ENCODE measurements at places on chromosomes 6 and 20.

DNA sequence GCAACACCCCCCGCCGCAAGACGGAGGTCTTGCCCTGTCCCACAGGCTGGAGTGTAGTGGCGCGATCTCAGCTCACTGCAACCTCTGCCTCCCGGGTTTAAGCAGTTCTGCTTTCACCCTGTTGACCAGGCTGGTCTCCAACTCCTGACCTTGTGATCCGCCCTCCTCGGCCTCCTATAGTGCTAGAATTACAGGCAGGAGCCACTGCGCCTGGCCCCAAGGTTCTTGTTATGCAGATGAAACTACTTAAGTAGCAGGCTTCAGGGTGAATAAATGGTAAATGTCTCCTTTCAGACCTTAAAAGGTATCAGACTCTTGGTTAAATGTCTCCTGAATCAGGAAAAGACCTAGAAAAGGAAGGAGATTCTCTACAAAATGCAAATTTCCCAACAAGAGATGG, 95.4 kb upstream of the TMEM181 start:
- DNase-seq: no peak

GRCh38 chr6:167576828-167577503, 249.7 kb upstream of the AFDN start:
- DNase-seq: no peak

DNA sequence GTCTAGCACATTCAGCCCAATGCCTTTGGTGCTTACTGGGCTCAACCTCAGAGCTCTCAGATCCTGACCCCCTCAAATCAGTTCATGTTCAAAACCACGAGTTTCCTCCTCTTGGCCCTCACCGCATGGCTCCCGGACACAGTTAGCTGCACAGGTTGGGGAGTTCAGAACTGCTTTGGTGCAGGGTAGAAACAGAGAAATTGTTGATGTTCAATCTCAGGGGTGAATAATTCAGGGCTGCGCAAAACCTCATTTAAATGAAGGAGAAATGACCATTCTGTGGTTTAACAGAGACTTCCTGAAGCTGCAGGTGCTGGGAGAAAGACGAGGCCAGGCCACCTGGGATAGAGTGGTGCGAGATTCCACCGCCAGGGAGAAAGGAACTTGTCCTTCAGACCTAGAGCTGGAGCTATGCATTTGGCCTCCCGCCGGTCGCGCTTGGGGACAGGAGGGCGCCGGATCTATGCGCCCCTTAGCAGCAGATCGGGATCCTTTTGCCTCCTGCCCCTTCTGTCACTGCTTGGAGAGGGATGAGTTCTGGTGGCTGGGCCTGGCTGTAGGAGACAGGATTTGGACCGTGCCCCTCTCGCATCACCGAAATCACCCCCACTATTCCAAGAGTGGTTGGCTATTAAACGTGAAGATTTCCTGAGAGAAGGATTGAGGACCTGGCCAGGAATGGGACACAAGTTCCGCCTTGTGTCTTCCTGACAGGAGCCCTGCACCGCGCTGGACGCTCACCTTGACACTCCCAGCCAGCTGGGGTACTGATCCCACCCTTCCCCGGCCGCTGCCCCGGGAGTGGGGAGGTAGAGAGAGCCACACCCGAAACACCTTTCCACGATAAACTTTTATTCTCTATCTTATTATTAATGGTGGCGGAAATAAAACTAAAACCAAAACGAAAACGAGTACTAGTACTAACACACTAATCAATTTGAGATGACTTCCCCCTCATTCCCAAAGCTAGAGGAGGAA, 767 bp upstream of the PAX1 start:
- no peak for DNase-seq

DNA sequence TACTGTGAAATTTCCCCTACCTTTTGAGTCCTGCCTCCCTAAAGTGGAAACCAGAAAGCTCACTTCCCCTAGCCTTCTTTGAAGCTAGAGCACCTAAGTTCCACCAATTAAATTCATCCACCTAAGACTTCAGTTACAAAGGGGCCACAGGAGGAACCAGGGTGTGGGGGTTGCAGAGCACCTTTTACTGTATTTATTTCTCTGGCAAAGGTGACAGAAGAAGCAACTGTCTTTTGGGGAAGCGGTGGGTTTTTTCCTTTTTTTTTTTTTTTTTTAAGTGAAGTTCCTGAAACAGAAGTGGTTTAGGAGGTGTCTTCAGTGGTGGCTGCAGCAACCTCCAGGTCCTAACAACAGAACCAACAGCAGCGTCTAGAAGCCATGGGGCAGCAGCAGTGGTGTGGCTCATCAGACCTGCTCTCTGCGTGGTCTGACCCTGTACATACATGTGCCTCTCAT, 13.1 kb downstream of the PSMB9 start:
- DNase-seq: no peak

DNA sequence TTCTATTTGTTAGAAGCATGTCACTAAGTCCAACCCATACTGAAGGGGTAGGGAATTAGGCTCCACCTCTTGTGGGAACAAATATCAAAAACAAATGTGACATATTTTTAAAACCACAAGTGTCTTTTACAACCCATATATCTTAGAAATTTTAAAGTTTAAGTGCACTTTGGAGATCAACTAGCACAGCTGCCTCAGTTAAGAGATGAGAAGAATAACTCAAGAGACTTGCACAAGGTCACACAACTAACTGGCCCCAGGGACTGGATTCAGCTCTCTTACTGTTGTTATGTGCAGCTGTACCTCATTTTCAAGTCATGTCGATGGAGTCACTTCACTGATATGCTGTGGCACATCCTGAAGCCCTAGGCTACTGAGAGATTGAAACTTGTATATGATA, 102.9 kb upstream of the BMP2 start:
- no peak for DNase-seq

All from stimulated activated CD4-positive, alpha-beta T cell treated with anti-CD3 and anti-CD28 coated beads, Interleukin-15, amount 100 ng/mL, for 24 hours (primary cell).